Renal pelvis (tissue), 12 donors: ENCODE measurements at places on chromosomes 1 and 21.

DNA sequence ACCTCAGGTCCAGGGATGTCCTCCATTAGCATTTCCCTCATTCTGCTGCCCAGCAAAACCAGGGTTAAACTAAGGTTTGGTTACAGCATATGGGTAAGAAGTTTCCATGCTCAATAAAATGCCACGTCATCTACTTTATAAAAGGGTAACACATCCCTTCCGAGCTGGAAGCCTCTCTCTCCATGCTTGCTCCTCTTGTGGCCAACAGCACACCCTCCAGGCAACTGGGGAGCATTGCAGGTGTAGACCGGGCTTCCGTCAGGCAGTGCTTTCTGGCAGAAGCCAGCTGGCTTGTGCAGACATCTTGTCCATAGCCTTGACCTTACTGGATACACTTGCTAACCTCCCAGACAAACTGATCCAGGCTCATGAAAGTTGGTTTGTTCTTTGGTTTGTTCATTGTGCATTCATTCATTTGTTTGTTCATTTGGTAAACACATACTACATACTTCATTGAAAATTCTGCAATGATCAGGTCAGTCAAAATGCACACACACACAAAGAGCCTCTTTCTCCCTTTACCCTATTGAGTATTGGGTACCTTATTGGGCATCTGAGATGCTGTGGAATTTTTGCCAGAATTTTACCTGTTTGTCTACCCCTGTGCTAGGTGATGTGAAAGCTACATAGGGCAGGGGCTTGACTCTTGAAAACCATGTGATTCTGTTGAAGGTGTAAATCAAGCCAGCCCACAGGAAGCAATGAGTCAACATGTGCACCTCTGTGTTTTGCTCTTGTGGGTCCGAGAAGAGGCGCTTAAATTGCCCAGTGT is 422.8 kb downstream of the CAMTA1 start:
- DNase-seq: peak; percentile 48

DNA sequence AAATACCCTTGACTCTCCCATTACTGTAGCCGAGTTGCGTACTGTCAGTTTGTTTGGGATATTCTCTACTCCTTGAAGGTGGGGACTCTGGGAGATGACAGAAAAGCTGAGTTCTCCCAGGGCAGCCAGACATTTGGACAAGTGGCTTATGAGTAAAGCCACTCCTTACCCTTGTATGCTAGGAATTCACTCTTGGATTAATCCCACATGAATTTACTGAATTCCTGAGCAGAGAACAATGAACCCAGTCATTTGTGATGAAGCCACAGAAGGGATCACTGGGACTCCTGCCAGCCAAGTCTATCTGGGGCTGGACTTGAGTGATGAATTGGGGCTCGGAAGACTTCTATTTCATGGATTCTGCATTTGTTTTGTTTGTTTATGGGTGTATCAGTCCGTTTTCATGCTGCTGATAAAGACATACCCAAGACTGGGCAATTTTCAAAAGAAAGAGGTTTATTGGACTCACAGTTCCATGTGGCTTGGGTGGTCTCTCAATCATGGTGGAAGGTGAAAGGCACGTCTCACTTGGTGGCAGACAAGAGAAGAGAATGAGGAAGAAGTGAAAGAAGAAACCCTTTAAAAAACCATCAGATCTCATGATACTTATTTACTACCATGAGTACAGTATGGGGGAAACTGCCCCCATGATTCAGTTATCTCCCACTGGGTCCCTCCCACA is 25.1 kb downstream of the C1orf116 start:
- no peak for DNase-seq

- no peak for DNase-seq
Observed at GRCh38 chr1:42504535-42505128, 41.5 kb downstream of the CCDC30 start.

DNA sequence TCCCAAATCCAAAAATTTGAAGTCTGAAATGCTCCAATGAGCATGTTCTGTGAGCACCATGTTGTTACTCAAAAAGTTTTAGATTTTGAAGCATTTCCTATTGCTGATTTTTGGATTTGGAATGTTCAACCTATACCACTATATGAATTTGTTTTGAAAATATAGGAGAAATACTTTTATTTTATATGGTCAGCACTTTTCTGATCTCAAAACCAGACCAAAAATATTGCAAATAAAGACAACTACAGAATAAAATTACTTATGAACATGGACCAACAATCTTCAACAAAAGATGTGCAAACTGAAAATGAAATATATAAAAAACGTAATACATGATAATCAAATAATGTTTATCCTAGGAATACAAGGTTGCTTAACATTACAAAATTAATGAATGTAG is 73.7 kb upstream of the APOBEC4 start:
- no peak for DNase-seq

- DNase-seq: peak; percentile 36
Observed at GRCh38 chr1:214658785-214659184, 55.8 kb downstream of the CENPF start.
